NCI-H2081 (cell line): ENCODE measurements at places on chromosomes 6 and 20.

- no peak for DNase-seq
These were observed 80.7 kb upstream of the MYLIP start for GRCh38 chr6:16048221-16048620.

DNA sequence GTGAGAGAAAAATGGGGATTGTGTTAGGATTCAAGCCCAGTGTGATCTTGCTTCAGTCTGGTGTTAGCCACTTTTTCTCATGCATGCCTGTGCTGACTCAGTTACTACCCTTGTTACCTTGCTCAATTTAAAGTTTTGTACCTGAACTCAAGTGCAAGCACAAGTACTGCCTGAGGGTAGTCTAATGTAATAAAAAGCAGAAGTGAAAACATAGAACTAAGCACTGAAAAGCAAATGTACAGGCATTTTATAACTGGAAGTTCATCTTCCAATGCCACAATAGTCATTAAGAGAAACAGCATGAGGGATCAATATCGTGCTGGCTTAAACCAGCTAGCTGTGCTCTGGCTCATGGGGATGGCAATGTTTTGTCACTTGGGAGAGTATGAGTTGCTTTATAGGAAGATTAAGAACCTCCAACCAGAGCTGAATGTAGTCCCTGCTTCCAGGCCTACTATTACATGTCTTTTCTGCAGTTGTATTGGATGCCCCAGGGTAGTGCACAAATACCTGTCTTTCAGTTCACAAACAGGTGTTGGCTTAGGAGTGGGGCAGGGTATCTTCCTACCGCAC lies 48.7 kb downstream of the SLC35F1 start:
- DNase-seq, result no peak

- DNase-seq, result no peak
These were observed 137.7 kb downstream of the TAF4 start for GRCh38 chr20:61927826-61928541.

DNA sequence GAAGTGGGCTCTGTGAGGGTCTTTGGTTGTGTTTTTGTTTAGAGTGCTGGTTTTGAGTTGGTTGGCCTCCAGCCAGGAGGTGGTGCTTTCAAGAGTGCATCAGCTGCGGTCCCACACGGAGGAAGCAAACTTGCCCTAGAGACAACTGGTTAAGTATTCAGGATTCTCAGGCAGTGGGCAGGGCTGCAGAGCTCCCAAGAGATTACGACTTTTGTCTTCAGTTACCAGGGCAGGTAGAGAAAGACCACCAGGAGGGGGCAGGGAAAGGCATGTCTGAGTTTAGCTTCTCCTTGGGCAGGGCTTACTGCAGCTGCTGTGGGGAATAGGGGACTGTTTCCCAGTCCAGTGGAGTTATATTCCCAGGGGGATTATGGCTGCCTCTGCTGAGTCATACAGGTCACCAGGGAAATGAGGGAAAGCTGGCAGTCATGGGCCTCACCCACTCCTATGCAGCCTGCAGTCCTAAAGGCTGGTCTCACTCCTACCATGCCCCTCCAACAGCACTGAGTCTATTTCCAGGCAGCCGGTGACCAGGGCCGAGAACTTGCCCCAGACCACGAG lies 64.3 kb downstream of the TTI1 start:
- no peak for DNase-seq

GRCh38 chr6:10081075-10081474 lies 333.8 kb downstream of the TFAP2A start:
- DNase-seq, result no peak
